ENCODE measurements at places on chromosomes 12 and 14.

- no peak for DNase-seq
Measured at GRCh38 chr14:39247256-39247655, 13.5 kb downstream of the MIA2 start.

DNA sequence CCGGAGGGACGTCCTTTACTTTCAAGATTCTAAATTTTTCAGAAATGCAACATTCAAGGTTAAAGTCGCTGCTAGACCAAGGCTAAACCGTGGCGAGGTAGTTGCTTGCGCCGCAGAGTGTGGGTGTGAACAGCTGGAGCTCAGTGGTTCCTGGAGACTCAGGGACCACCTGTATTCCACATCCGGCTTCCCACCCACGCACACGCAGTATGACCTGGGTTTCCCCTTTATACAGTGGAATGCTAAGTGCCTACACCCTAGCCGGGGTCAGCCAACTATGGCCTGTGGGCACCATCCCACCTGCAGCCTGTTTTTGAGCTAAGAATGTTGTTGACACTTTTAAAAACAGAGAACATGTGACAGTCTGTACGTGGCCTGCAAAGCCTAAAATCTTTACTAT, 42.9 kb upstream of the TESC start:
- no peak for DNase-seq

- no peak for DNase-seq
Measured at GRCh38 chr14:85131226-85131922, 398.6 kb upstream of the FLRT2 start.

GRCh38 chr14:55313480-55313879, 42.3 kb downstream of the FBXO34 start:
- no peak for DNase-seq

- no peak for DNase-seq
Measured at GRCh38 chr14:88426271-88426670, 40.8 kb downstream of the SPATA7 start.

GRCh38 chr12:25730489-25731349, 177.6 kb upstream of the LMNTD1 start:
- no peak for DNase-seq

GRCh38 chr12:93766371-93766770, 89.2 kb downstream of the CRADD start:
- no peak for DNase-seq

- no peak for DNase-seq
Measured at GRCh38 chr14:103574104-103574503, 11.3 kb downstream of the COA8 start.

- no peak for DNase-seq
Measured at GRCh38 chr14:45906257-45906656, 653.3 kb upstream of the MIS18BP1 start.

- no peak for DNase-seq
Measured at GRCh38 chr12:57262126-57262822, 11.3 kb upstream of the STAC3 start.
